ENCODE measurements at places on chromosomes 11 and 22.
A peak's percentile ranks its signal among the peaks of the same experiment; 100 is the strongest.

GRCh38 chr11:86610559-86611341, 61.7 kb downstream of the ME3 start:
- DNase-seq = no peak

DNA sequence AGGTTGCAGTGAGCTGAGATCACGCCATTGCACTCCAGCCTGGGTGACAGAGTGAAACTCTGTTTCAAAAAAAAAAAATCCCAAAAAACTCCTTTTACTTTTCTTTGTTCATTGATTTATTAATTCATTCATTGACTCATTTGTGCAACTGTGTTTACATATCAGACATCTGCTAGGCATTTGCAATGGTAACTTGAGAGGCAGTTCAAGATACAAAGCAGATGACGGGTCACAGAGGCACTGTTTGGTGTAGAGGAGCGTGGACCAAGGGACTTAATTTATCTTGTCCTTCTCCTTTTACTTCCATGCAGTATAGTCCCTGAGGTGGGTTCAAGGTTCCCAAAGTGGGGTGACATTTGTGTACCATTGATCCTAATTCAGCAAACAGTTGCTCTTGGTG, 71.4 kb downstream of the KIAA1671 start:
- no peak for DNase-seq

DNA sequence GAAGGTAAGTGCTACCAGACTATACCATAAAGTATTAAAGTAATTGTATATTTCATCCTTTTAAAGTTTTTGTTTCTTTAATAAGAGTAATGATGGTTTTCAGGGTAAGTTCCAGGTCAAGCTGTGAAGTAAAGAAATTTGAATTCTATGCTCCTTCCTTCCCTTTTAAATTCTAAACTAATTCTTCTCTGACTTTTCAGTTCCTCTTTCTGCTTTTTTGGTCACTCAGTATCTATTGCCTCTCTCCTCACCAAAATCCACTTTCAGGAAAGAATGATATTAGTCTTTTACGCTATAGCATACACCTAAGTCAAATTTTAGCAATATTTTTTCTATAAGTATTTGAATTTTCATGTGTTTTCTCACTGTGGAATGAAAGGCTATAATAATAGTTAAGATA, 8.2 kb downstream of the MMP8 start:
- DNase-seq = no peak

- DNase-seq = no peak
These were observed 296.5 kb downstream of the KIRREL3 start for GRCh38 chr11:126704096-126704495.

GRCh38 chr11:1566381-1567051, 5.6 kb downstream of the DUSP8 start:
- peak; percentile 63 for DNase-seq

All from activated effector memory CD4-positive, alpha-beta T cell treated with anti-CD3 and anti-CD28 coated beads, Interleukin-2, amount 50 U/mL, for 16 hours (primary cell).